ENCODE measurements at places on chromosomes 4 and X.
A peak's percentile ranks its signal among the peaks of the same experiment; 100 is the strongest.

GRCh38 chr4:118904935-118905334 is 16.3 kb downstream of the SYNPO2 start:
- DNase-seq: no peak

GRCh38 chr4:106996490-106996889 is 39.6 kb downstream of the DKK2 start:
- peak; percentile 29 for DNase-seq

DNA sequence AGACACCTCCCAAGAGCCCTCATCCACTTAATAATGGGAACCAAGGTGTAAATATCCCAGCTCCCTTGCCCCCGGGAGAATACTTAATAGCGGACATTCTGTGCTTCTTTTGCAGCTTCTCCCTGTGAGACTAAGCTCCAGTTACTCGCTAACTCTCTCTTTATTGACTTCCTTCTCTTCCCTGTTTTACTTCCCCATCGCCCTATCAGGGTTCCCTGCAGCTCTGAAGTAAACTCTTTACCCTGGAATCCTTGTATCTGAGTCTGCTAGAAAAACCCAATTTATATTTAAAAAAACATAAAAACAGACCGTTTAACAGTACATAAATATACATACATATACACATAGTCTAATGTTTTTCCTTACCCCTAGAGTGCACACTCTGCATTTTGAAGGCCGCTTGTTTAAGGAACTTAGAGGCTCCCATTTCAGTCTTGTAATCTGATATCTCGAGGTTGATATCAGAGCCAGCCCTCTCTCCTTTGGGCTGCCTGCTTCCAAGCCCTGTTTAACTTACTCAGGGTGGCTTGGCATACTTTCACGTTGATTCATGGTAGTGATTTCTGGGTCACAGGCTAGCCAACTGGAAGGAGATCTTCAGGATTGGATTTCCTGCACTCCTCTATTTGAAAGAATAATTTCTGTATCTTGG is 177.4 kb upstream of the SCML1 start:
- DNase-seq: no peak

- no peak for DNase-seq
These were observed 44.5 kb downstream of the SEPTIN11 start for GRCh38 chr4:76993787-76994641.
